RPMI7951 (cell line): ENCODE measurements at places on chromosomes 1 and 21.

DNA sequence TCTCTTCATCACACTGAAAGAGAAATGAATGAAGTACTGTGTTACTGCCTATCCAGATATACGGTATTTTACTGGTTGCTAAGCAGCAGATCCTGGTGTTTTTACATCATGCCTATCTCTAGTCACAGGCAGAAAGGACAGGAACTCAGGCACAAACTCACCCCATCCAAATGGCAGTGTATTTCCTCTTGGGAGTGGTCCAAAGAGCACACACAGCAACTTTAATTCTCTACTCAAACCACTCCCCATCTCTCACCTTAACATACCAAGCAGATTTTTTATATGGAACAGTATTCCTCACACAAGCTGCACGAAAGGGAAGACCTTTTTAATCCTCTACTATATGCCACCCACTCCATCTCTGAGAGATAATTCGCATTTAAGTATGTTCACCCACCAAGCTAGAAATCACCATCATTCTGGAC lies 27.3 kb downstream of the EIF4G3 start:
- peak; percentile 69 for DNase-seq

DNA sequence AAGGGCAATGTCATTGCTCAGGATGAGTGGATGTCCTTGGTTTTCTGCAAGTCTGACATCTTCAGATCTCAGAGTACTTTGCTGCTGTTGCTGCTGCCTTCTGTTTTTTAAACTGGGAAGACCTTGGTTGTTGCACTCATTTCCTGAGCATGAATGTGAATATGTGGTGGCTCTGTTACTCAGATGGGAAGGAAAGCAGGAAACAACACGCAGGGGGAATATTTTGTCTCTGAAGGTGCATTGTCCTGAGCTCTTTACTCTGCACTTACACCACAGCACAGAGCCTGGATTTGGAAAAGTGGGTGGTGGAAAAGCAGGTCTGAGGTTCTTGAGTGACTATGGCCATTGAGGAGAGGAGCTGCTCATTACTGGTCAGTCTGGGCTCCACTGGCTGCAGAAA lies 36.3 kb downstream of the PTGFRN start:
- DNase-seq, result no peak

- no peak for DNase-seq
Measured at GRCh38 chr1:161009602-161010211, 11.2 kb downstream of the F11R start.

DNA sequence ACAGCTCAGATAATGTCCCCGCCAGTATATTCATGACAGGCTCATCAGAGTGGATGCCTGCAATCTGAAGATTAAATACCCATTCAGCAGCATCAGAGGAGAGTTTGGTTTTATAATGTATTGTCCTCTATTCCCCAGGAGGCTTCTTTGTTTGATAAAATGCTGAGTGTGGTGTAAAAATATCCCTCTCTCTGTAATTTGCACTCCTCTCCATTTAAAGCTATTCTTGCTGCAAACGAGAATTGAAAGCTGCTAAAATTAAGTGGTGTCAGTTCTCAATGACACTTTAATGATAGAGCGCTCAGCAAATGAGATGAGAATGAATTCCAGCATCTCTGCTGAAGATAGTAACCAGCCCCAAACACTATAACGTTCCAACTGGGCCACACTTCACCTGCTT lies 205.7 kb upstream of the RRP15 start:
- DNase-seq, result no peak

DNA sequence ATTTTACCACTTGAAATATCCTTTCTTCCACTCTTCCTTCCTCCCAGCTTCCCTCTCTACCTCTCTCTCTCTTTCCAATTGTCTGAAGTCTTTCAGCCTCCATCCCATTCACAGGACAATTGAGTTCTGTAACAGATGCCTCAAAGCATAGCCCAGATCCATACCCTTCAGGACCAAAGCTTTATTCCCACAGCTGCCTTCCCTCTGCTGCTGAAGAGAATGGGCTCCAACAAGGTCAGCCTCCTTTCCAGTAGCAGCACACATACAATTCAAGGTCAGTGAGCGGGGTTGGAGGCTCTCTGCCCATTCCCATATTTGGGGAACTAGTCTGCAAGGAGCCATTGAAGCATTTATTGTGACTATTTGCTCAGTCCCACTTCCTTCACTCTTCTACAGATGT lies 179.9 kb downstream of the DPYD start:
- DNase-seq, result no peak

GRCh38 chr1:24102961-24103360 lies 9.0 kb downstream of the MYOM3 start:
- DNase-seq, result no peak
